ENCODE measurements at places on chromosomes 2 and 18.

- no peak for DNase-seq
Measured at GRCh38 chr18:50518787-50519546, 40.9 kb upstream of the MAPK4 start.

DNA sequence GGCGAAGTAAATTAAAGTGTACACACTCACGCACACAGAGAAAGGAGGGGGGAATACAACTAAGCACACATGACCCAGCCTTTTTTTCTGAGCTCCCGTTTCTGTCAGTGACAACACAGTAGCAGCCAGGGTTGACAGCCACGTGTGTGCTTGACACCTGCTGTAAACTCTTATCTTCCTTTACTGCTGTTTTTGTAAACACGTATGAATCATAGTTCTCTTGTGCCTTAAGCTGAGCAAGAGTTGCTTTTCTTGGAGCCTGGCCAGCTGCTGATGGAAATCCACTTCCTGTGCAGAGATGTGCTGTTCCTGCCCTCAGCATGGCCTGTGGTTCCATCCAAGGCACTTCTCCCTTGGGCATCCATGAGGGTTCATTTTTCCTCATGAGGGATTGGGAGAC lies 561.9 kb downstream of the GALR1 start:
- no peak for DNase-seq

- no peak for DNase-seq
Measured at GRCh38 chr2:111024496-111024895, 96.2 kb upstream of the BCL2L11 start.

DNA sequence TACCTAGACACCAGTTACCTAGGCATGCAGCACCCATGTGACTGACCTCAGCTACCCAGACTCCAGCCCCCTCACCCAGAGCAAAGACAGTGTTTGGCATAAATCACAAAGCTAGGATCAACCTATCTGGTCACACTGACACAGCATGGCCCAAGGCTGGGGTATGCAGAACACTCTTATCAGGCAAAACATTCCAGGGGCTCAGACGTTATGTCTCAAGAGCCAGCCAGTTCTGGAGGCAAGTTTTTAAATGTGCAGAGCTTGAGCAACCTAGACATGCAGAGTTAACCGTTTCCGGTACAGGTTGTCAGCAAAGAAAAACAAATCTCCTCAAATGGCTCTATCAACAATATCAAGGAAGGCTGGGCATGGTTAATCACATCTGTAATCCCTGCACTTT lies 92.8 kb downstream of the AP1S3 start:
- DNase-seq = no peak

GRCh38 chr2:120463996-120464395 lies 118.1 kb downstream of the INHBB start:
- no peak for DNase-seq

- no peak for DNase-seq
Measured at GRCh38 chr2:32666704-32667103, 38.9 kb downstream of the TTC27 start.

DNA sequence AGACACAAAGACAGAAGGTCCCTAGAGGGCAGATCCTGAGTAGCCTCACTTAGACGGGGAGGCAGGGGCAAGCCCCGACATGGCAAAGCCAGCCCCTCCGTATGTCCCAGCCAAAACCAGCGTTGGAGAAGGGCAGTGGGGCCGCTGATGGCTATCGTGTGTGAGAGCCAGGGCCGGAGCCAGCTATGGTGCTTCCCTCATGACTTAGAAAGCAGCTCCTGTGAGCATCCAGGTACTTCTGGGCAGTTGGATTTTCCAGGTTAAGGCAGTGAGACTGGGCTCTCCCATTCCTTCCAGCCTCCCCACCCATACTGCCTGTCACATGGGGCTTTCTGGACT lies 31.2 kb upstream of the ROCK2 start:
- DNase-seq = no peak

- no peak for DNase-seq
Measured at GRCh38 chr2:157782057-157782845, 93.9 kb downstream of the ACVR1 start.

DNA sequence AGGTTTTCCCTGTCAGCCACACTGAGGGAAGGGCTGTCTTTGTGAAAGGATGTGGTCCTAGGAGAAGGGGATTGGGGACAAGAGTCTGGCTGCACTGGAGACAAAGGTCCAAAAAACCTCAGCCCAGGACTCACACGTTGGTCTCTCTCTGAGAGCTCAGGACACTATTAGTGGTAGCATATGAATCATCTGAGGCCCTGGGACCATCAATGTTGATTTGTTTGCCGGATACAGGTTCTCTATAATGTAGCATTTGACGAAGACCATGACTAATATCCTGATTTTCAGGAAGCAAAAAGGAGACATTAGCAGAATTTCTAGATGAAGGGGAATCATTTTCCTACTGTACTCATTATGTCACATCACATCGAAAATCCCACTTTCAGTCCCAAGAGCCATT lies 22.2 kb upstream of the DNAH6 start:
- DNase-seq = no peak

- no peak for DNase-seq
Measured at GRCh38 chr2:127220768-127221527, 849 bp upstream of the CYP27C1 start.

- no peak for DNase-seq
Measured at GRCh38 chr2:17627434-17627833, 86.9 kb downstream of the VSNL1 start.

DNA sequence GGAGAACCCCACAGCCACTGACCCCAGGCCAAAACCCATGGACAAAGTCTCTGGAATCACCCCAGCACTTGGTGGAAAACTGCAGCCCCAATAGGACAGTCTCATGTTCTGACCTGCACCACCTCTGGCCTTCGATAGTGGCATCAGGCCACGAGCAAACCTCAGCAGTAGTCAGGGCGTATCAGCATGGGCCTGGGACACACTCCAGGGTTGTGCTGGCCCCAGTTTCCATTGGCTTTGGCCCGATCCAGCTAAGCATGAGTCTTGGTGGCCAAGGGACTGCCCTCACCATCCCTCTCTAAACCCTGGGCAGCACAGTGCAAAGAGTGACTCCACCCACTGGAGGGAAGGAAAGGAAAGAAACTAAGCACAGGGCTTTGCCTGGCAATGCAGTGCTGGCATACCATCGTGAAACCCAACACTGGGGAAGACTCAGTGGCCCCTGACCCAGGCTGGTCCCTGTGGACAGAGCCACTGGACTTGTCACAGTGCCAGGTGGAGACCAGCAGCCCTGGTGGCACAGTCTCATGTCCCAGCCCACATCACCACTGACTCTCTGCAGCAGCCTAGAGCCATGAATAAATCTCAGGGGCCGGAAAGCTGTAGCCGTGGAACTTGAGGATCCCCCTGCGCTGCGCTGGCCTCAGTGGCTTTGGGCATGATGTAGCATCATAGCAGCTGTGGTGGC lies 46.3 kb downstream of the ZNF519 start:
- no peak for DNase-seq

GRCh38 chr2:152352616-152353015 lies 17.6 kb downstream of the FMNL2 start:
- no peak for DNase-seq

GRCh38 chr2:100021791-100022340 lies 120.5 kb downstream of the AFF3 start:
- DNase-seq = no peak

DNA sequence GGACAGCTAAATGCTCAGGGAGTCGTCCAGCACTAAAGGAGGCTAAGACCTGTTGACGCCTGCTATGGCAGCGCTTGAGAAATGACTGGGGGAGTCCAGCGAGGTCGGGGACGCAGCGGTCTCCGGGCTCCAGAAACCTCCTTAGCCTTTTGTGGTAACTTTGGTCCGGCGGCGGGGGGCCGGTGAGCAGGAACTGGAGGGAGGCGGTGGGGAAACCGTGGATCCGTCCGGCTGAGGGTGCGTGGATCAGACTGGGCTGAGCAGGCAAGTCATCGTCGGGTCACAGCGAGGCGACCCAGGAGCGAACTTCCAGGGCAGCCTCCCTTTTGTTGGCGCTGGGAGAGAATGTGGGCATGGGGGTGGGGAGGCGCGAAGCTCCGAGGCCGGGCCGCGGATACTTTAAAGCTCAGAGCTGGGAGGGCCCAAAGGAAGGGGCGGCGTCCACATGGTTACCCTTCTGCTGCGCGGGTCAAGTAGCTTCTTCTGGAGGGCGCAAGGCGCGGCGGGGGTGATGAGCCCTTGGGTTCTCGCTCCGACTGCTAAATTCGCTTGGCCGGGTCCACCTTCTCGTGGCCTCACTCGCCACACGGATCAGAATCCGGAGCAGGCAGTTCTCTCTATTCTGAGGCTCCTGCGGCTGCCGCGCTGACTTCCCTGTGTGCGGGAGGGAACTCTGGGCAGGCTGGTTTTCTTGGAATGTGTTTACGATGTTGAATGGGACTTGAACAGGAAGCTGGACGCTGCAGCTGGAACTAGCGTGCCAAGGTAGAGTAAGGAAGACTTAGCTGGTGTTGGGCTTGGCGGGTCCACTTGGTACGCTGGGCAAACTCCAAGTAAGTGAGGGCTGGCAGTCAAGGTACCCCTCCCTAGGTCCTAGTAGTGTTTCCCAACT lies 920 bp downstream of the GULP1 start:
- DNase-seq = peak; percentile 54
